Osteocyte (in vitro differentiated cells): ENCODE measurements at places on chromosomes 6 and 20. TPM values are rescaled to one million over a fixed set of nuclear protein-coding genes. Genes with fewer than 3 reads are reported as not detected.
A peak's percentile ranks its signal among the peaks of the same experiment; 100 is the strongest.

The PGC gene
- not detected in 2 replicates for total RNA-seq

DNA sequence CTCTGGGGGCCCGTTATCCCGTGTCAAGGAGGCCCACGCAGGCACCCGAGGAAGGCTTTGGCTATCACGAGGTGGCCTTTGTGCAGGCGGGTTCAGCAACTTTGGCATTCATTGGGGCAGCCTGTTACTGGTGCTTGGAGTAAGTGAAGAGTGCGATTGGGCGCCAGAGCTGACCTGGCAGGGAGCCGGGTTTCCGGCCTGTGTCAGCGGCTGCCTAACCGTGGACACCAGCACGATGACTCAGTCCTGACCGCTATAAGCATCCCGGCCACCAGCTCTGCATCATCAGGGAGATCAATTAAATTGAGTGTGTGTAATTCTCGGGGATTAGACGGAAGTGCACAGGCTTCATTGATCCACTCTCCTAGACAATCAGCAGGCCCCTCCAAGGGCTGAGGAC is 45.9 kb downstream of the CDH4 start:
- DNase-seq, result no peak
- no peak overlapping the region for H3K4me3 ChIP-seq
- no peaks in the 10 kb centered on the region for H3K27me3 ChIP-seq
- no peaks in the 10 kb centered on the region for H3K36me3 ChIP-seq

The SMLR1 gene
- total RNA-seq, result not detected in 2 replicates

The SLC22A1 gene
- 1.0 and 1.5 TPM in 2 replicates for total RNA-seq

DNA sequence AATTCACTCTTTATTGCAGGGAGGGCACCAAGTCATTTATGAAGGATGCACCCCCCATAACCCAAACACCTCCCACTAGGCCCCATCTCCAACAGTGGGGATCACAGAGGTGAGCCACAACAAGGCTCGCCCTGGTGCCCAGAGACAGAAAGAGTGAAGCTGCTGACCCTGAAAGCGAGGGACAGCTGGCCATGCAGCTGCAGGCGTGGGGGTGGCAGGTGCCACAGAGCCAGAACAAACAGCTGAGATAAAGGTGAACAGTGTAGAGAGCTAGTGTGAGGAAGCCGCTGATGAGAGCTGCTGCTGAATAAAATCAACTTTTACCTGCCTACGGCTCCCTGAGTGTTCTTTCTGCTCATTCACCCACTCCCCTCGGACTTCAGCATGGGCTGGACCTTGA is 18.8 kb upstream of the RGS17 start:
- no peak overlapping the region for H3K27ac ChIP-seq
- peaks cover 9% of the 10 kb centered on the region for H3K4me1 ChIP-seq
- peaks cover 26% of the 10 kb centered on the region for H3K27me3 ChIP-seq
- no peak overlapping the region for H3K4me3 ChIP-seq

- no peak overlapping the region for H3K4me3 ChIP-seq
- DNase-seq, result peak; percentile 73
- H3K27ac ChIP-seq, result no peak overlapping the region
Observed at GRCh38 chr20:57869951-57870315, 160.1 kb upstream of the PMEPA1 start.

The GPR63 gene
- 0.31 and 0.48 TPM in 2 replicates for total RNA-seq

The IGF2R gene
- 196 and 218 TPM in 2 replicates for total RNA-seq

DNA sequence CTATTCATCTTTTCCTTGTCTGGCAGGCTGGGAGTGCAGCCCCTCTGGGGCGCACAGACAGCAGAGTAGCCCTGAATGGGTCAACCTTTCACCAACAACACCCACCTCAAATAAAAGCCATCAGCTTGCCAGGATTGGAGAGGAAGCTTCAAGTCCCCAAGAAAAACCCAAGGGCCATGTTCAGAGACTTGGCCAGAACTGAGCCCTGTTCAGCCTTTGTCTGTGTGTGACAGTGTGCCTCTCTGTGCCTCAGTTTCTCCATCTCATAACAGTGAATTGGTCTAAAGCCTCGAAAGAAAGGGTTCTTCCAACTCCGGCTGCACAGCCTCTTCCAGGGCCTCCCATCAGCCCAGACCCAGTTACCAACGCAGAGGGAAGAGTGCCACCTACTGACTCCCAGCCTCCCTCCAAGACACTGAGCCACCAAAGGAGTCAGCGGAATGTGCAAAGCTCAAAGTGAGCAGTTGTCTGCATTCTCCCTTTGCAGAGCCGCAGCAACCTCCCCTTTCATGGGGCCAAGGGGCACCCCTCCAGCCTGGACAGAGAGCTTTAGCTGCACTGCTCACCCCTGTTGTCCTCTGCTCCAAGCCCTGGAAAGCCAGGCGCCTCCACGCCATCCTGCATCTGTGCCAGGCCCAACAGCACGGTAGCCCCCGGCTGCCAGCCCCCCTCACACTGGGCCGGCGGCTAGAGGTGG is 82.7 kb upstream of the TOP1 start:
- H3K27ac ChIP-seq, result no peak overlapping the region
- H3K4me1 ChIP-seq, result no peaks in the 10 kb centered on the region
- no peaks in the 10 kb centered on the region for H3K36me3 ChIP-seq
- peaks cover 40% of the 10 kb centered on the region for H3K27me3 ChIP-seq

The RIN2 gene
- total RNA-seq, result 47.0 and 55.5 TPM in 2 replicates

DNA sequence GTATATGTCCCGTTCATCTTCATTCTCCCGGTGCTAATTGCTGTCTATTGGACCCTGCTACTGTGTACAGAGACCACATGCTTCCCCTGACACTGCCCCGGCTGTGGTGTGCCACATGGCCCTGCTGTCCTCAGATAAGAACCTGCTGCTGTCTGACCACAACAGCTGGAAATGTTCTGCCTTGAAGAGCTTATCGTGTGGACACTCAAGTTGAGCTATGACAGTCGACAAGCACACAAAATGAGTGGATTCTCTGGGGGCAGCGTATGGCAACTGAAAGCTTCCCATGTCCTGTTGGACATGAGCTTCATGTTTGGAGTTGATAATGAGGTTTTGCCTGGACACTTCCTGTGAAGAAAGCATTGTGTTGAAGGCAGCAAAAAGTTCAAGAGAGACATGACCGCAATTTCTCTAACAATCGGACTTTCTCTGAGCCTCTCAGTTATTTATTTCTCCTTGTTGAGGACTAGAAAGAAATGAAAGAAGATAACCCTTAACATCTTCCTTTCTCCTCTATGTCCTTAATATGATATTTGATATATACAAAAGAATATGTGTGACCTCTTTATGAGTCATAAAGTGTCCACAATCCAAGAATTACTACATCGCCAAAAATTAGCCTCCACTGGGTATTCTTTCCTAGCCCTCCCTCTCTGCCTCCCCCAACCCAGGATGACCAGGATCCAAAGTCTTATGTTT is 187.1 kb upstream of the TCF21 start:
- H3K36me3 ChIP-seq, result no peaks in the 10 kb centered on the region
- peak overlapping the region; percentile 15 for H3K27ac ChIP-seq
- DNase-seq, result no peak
- no peaks in the 10 kb centered on the region for H3K27me3 ChIP-seq

GRCh38 chr6:136739501-136739900 is 52.8 kb downstream of the MAP3K5 start:
- H3K36me3 ChIP-seq, result no peaks in the 10 kb centered on the region
- DNase-seq, result no peak
- peaks cover 10% of the 10 kb centered on the region for H3K4me1 ChIP-seq
- no peak overlapping the region for H3K4me3 ChIP-seq
- no peak overlapping the region for H3K27ac ChIP-seq

DNA sequence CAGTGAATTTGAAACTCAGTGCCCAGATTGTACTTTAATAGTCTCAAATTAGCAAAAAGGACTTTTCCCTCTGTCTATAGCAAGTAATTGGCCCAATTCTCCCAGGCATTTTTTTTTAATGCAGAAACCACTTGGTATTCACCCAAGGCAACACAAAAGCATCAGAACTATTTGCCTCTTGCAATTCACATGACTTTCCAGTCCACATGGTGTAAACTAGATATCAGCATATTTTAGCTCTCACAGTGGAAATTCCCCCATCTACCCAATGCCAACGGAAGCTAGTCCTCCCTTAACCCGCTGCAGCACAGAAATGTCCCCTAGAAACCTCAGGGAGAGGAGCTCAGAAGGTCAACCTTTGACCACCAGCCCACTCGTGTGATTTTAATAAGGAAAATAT is 103.4 kb upstream of the CDYL start:
- no peaks in the 10 kb centered on the region for H3K27me3 ChIP-seq
- H3K4me1 ChIP-seq, result peaks cover 14% of the 10 kb centered on the region
- no peak overlapping the region for H3K4me3 ChIP-seq

DNA sequence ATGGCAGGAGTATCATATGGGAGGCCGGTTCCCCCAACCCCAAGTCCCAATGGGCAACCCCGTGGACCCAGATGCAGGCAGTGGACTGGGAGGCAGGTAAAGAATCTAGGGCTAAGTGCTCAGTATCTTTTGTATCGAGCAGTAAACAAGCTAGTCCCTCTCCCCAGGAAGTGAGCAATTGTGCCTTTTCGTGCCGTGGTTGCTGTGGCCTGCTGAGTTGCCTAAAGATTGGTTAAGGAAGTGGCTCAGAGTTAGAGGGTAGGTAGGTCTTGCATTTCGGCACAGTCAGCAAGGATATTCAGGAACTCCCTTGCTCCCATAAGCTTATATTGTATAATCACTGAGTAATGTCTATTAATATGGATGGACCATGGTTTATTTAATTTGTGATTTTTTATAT is 1.3 kb upstream of the DNAH8 start:
- H3K4me3 ChIP-seq, result no peak overlapping the region
- H3K27me3 ChIP-seq, result peaks cover 21% of the 10 kb centered on the region
- no peaks in the 10 kb centered on the region for H3K36me3 ChIP-seq
- H3K27ac ChIP-seq, result no peak overlapping the region
- no peak for DNase-seq
- H3K4me1 ChIP-seq, result no peaks in the 10 kb centered on the region

DNA sequence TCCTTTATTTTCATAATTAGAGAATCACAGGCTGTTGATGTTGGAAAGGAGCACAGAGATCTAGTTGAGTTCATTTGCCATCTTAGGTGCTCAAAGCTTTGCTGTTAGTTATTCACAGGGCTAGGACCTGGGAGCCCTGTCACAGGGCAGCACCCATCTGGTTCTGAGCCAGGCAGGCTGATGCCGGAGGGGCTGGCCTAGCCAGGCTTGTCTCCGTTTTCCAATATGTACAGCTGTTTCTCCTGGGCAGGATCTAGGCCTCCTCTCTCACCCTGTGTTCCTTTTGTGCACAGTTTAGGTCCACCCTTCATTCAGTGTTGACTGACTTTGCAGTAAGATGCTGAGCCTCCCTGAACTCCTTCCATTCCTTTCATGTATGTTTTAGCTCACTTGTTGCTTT is 33.4 kb downstream of the LRRC1 start:
- peaks cover 15% of the 10 kb centered on the region for H3K4me1 ChIP-seq
- no peaks in the 10 kb centered on the region for H3K36me3 ChIP-seq
- DNase-seq, result no peak

The HMGN3 gene
- total RNA-seq, result 50.1 and 55.0 TPM in 2 replicates

DNA sequence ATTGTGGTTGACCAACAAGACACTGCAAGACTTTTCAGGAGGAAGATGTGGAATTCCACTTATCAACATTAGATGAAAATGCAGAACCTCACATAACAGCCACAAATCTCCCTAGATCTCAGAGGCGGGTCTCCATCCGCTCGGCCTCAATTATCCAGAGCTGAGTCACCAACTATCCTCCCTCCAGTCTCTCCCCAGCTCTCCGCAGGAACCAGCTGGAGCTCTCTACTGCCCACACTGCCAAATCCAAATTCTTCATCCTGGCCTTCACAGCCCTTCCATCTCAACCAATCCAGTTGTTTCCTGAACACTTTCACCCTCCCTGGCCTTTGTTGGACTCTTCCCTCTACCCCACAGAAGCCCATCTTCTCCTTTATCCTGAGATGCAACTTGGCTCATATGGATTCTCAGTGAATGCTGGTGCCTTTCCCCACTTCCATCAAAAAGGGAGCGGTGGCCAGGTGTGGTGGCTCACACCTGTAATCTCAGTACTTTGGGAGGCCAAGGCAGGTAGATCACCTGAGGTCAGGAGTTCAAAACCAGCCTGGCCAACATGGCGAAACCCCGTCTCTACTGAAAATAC is 3.5 kb upstream of the TGIF2 start:
- peak overlapping the region; percentile 10 for H3K27ac ChIP-seq
- H3K36me3 ChIP-seq, result no peaks in the 10 kb centered on the region
- peaks cover 27% of the 10 kb centered on the region for H3K4me1 ChIP-seq
- H3K4me3 ChIP-seq, result no peak overlapping the region
- H3K27me3 ChIP-seq, result no peaks in the 10 kb centered on the region
- DNase-seq, result no peak

The CLPSL1 gene
- not detected in 2 replicates for total RNA-seq

The TFAP2C gene
- total RNA-seq, result 92.9 and 97.8 TPM in 2 replicates

DNA sequence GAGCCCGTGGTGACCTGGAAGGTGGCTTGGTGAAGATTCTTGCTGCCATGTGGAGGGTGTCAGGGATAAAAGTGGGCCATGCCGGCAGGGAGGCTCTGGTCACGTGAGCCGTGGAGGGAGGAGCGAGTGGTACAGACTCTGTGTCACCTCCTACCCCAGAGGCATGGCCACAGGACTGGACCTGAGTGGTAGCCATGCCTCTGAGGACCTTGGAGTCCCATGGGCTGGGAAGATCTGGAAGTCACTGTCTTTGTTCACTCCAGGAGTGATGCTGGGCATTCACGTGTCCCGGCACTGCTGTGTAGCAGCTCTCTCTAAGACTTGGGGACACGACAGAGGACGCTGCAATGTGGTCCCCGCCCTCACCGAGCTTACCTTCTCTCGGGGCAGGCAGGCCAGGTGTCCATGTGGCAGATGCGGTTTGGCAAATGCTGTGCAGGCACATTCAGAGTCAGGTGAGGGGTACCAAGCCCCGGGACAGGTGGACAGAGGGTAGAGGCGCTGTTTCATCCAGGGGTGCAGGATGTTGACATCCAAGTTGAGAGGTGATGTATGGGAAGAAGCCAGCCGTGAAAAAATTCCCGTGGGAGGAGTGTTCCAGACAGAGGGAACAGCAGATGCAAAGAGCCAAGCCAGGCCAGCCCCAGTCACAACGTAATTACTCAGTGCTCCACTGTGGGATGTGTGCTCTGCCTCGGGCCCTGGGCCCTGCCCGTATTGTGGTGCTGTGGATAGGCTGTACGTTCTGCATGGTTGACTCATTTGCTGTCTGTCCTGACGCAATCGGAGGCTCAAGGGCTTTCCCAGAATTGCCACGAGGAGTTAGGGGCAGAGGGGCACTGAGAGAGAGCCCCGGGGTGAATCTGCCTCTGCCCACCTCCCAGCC is 307.8 kb downstream of the TAF4 start:
- no peak overlapping the region for H3K4me3 ChIP-seq
- H3K4me1 ChIP-seq, result peaks cover 8% of the 10 kb centered on the region
- H3K27ac ChIP-seq, result no peak overlapping the region
- no peaks in the 10 kb centered on the region for H3K36me3 ChIP-seq
- H3K27me3 ChIP-seq, result peaks cover 12% of the 10 kb centered on the region
- no peak for DNase-seq
